ENCODE measurements at places on chromosomes 1 and 21. TPM values are rescaled to one million over a fixed set of nuclear protein-coding genes. Genes with fewer than 3 reads are reported as not detected.

FAM72B gene
- 3.0 TPM for total RNA-seq

DNA sequence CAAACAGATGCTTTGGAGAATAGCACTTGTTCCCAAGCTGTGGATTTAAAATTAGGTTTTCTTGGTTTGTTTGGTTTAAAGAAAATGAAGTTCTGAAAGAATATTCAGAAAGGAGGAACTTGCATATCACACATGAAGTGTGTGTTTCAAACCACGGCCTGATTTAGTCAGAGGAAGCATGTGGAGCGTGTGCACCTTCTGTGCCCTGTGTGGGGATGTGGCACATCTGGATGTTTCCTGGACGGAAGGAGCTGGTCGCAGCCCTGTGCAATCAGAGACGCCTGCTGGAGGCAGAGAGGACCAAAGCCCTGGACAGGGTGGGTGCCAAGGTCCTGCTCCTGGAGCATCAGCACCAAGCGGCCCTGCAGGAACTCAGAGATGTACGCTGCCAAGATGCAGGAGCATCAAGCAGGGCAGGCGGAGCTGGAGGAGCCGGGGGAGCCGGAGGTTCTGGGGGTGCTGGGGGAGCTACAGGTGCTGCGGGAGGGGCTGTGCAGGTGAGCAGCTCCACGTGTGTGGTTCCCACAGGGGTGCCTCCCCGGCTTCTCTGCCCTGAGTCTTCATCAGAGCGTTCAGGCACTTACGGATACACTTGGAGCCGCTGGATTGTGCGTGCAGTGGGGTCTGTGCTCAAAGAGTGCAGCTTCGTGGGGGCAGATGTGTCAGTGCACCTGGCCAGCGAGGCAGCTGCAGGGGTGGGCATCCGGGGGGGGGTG, 45.7 kb downstream of the PCNT start:
- no peak for DNase-seq

LRRC53 gene
- total RNA-seq, result not detected

DNA sequence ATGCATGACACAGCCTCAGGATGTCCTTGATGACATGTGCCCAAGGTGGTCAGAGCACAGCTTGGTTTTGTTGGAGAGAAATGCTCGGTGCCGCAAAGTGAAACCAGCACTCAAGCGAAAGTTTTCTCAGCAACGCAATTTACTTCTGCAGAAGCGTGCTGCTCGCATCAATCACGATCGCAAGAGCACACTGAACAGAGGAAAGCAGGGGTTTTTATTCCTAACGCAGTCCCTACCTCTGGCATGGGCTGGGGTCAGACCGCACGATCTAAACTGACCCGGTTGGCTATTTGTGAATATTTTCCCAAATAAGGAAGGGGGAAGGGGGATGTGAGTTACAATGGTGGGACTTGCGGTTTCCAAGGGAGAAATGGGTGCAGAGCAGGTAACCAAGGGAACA, 809 bp upstream of the ZNF669 start:
- DNase-seq, result no peak
